ENCODE measurements at places on chromosomes 6 and 20. TPM values are rescaled to one million over a fixed set of nuclear protein-coding genes. Genes with fewer than 3 reads are reported as not detected.
A peak's percentile ranks its signal among the peaks of the same experiment; 100 is the strongest.

- DNase-seq, result no peak
- no peak overlapping the region for H3K27ac ChIP-seq
- no peaks in the 10 kb centered on the region for H3K27me3 ChIP-seq
- H3K4me1 ChIP-seq, result no peaks in the 10 kb centered on the region
- no peak overlapping the region for H3K4me3 ChIP-seq
Measured at GRCh38 chr6:111210194-111210728, 123.0 kb downstream of the SLC16A10 start.

- DNase-seq, result no peak
- no peak overlapping the region for H3K4me3 ChIP-seq
- H3K27me3 ChIP-seq, result no peaks in the 10 kb centered on the region
- H3K4me1 ChIP-seq, result peaks cover 2% of the 10 kb centered on the region
Measured at GRCh38 chr6:139549561-139550070, 175.2 kb upstream of the CITED2 start.

DNA sequence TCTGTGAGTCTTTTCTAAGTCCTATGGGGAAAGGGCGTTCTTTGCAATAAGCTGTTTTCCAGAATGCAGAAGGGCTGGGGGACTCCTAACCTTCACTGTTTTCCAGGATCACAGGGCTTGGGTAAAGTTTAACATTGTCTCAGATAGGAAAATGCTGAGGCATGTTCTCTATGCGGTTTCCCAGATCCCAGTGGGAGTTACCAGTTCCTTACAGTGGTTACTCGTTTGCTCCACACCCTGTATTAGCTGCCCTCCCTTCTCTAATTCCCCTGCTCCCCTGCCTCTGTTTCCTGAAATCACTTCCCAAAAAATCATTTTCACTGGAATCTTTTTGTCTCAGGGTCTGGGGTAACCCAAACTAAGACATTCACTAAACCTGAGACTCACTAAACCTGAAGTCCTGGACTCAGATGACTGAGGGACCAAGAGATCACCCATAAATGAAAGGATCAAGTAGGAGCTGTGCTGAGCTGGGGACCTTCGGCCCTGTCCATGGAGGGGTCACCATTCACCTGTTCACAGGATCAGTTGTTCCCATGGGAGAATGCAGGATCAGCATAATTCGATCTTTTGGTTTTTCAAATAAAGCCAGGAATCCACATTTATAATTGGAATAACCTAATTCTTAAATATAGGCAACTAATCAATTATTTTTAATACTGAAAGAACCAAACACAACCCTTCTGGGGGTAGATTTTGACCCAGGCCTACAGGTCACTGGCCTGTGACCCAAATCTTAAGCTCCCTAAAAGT lies 76.2 kb downstream of the ISM1 start:
- no peaks in the 10 kb centered on the region for H3K27me3 ChIP-seq
- no peak overlapping the region for H3K27ac ChIP-seq
- no peaks in the 10 kb centered on the region for H3K4me1 ChIP-seq
- no peak for DNase-seq
- no peak overlapping the region for H3K4me3 ChIP-seq
- H3K36me3 ChIP-seq, result no peaks in the 10 kb centered on the region

GRCh38 chr20:18650224-18650623 lies 62.4 kb downstream of the DTD1 start:
- H3K27ac ChIP-seq, result no peak overlapping the region
- no peaks in the 10 kb centered on the region for H3K27me3 ChIP-seq
- no peaks in the 10 kb centered on the region for H3K36me3 ChIP-seq
- no peak for DNase-seq

- DNase-seq, result no peak
- H3K4me1 ChIP-seq, result no peaks in the 10 kb centered on the region
- H3K4me3 ChIP-seq, result no peak overlapping the region
Measured at GRCh38 chr6:165556116-165556843, 106.8 kb downstream of the PDE10A start.

Gene CPNE5
- 7.9 TPM for total RNA-seq

DNA sequence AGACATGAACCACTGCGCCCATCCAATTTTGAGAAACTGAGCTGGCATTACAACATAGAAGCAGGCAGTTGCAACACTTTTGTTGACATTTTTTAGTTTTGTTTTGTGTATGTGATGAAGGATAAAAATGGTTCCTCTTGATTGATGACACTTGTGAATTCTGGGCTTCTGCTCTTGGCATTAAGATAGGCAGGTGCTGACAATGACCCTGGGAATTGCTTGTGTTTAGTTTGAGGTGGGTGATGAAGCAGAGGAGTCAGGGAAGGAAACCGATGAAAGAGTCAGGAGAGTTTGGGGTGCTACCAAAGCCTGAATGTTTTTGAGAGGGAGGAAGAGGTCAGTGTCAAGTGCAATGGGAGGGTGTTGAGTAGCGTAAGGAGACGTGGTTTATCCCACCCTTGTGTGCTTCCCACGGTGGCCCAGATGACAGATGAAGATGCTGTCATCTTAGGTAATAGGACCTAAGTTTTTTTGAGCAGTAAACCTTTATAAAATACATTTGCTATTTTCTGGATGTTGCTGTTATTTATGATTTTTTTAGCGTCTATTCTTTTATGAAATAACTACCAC lies 19.4 kb downstream of the CDS2 start:
- H3K4me3 ChIP-seq, result no peak overlapping the region
- peaks cover 2% of the 10 kb centered on the region for H3K36me3 ChIP-seq
- H3K4me1 ChIP-seq, result peaks cover 14% of the 10 kb centered on the region
- no peak for DNase-seq
- H3K27ac ChIP-seq, result no peak overlapping the region

Gene SNAP25
- 10.9 TPM for total RNA-seq

DNA sequence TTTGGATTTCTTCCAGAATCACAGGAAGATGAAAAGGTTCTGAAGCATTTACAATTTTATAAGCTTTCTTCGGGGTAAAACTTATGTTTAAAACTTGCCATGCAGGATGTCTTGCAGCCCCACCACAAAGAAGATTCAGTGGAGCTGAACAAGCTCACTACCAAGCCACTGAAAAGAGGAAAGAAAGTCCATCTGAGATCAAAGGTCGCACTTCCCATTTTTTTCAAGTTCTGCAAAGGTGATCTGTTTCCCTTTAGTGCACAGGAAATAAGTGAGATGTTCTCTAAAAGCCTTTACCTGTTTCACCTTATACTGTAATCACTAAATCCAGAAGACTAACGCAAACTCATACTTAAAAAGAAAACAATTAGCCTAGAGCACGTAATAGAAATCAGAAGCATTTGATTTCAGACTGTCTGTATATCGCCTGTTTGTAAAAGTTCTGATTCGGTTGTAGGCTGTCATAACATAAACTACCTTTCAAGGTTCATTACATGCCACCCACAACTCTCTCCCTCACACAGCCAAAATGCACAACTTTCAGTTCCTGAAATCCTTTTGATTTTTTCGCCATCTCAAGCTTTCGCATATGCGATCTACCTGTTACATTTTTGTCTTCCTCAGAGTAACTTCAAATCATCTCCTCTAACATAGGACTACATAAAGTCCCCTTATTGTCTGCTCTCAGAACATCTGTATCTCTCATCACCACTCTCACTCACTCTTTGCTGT lies 1.8 kb downstream of the ECHDC1 start:
- peak overlapping the region; percentile 66 for H3K4me3 ChIP-seq
- no peak for DNase-seq
- H3K4me1 ChIP-seq, result no peaks in the 10 kb centered on the region
- no peak overlapping the region for H3K27ac ChIP-seq

Gene HTR1E
- total RNA-seq, result not detected

DNA sequence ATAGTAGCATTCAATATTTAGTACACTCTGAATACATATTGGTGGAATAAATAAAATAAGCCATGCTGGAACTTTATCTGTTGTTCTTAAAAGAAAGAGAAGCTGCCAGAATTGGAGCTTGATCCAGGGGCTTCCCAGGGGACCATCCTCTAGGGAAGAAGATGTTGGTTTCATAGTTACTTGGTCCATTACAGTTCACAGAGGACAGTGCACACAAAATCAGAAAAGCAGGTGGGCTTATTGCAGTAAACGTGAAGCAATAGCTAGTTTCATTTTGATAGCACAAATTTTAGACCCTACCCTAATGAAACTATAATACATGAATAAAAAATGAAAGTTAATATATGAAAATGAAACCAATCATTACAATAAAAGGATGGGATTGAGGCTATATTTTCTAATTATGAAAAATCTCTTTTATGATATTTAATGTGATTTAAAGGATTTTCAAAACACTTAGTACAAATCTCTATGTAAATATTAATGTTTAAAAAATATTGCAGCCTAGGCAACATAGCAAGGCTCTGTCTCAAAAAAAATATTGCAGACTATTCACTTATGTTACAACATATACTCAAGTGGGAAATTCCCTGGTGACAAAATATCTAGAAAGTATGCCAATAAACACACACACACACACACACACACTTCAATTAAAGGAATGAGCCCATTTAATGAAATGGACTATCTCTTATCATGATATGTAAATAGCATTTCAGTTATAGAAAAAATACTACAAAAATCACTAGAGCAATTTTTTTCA lies 227.0 kb upstream of the MARCKS start:
- DNase-seq, result no peak
- no peak overlapping the region for H3K27ac ChIP-seq
- peaks cover 1% of the 10 kb centered on the region for H3K4me1 ChIP-seq

Gene HLA-DQA1
- total RNA-seq, result 27.0 TPM

DNA sequence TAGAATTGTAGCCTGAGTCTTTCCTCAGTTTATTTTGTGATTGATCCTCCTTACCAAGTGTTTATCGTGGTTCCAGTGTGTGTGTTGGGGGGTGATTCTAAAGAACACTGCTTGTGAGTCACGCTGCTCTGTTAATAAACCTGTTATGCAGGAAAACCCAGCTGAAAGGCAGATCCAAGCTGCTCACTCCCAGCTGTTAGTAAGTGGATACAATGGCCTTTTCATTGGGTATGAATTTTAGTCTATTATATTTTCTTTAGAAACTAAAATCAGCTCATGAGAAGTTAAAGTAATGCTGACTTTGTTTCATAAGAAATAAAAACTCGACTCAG lies 12.2 kb upstream of the DSTN start:
- no peaks in the 10 kb centered on the region for H3K27me3 ChIP-seq
- H3K4me1 ChIP-seq, result peaks cover 7% of the 10 kb centered on the region
- H3K36me3 ChIP-seq, result no peaks in the 10 kb centered on the region
- H3K27ac ChIP-seq, result peak overlapping the region; percentile 85

GRCh38 chr6:53947780-53948179 lies 153.0 kb downstream of the LRRC1 start:
- no peak overlapping the region for H3K27ac ChIP-seq
- H3K36me3 ChIP-seq, result no peaks in the 10 kb centered on the region
- no peak overlapping the region for H3K4me3 ChIP-seq
- peaks cover 2% of the 10 kb centered on the region for H3K4me1 ChIP-seq
- H3K27me3 ChIP-seq, result no peaks in the 10 kb centered on the region
